ENCODE measurements at places on chromosomes 2 and 18. TPM values are rescaled to one million over a fixed set of nuclear protein-coding genes. Genes with fewer than 3 reads are reported as not detected.

Gene RGPD8
- total RNA-seq = 39.1 TPM

Gene VWC2L
- total RNA-seq = 4.1 TPM

Gene PAX8
- under 0.01 TPM for total RNA-seq

Gene WDR33
- total RNA-seq = 74.6 TPM

Gene MAB21L4
- not detected for total RNA-seq

Gene ALPP
- total RNA-seq = not detected

Gene CLK1
- 182 TPM for total RNA-seq

Gene GPC1
- total RNA-seq = 38.7 TPM

Gene LRRC30
- not detected for total RNA-seq

Gene TWIST2
- not detected for total RNA-seq

Gene UGT1A8
- total RNA-seq = not detected

Gene FSHR
- not detected for total RNA-seq

Gene NFE2L2
- 8.6 TPM for total RNA-seq

Gene KLHL41
- 4.1 TPM for total RNA-seq

Gene MC4R
- total RNA-seq = 3.3 TPM

Gene CROCC2
- not detected for total RNA-seq

Gene GAL3ST2
- 0.41 TPM for total RNA-seq

Gene FBLN7
- 0.41 TPM for total RNA-seq

Gene KIAA2012
- total RNA-seq = 0.82 TPM

Gene MREG
- 2.4 TPM for total RNA-seq

Gene DHRS9
- 0.82 TPM for total RNA-seq

Gene ALPI
- total RNA-seq = not detected

Gene TEKT4
- under 0.01 TPM for total RNA-seq

Gene RAB6C
- total RNA-seq = 0.41 TPM

Gene CHRND
- total RNA-seq = not detected

Gene MAL
- total RNA-seq = not detected

Gene WDR12
- total RNA-seq = 35.1 TPM

Gene NIFK
- total RNA-seq = 53.8 TPM

Gene CPO
- not detected for total RNA-seq

Gene TCF4
- 616 TPM for total RNA-seq

Gene SLC5A7
- total RNA-seq = 1.6 TPM

Gene MBD2
- total RNA-seq = 18.3 TPM

Gene FANCL
- total RNA-seq = 100 TPM

Gene SNTG2
- 4.5 TPM for total RNA-seq

Gene GCG
- 0.41 TPM for total RNA-seq
